Lower leg skin (tissue), 4 donors: ENCODE measurements at places on chromosomes 7 and 10.

GRCh38 chr7:36653008-36653662, 71.2 kb downstream of the AOAH start:
- no peak for DNase-seq

- no peak for DNase-seq
These were observed 112.0 kb downstream of the PPP1R3A start for GRCh38 chr7:113806633-113807327.

GRCh38 chr10:133481086-133481643, 27.4 kb downstream of the SCART1 start:
- no peak for DNase-seq

DNA sequence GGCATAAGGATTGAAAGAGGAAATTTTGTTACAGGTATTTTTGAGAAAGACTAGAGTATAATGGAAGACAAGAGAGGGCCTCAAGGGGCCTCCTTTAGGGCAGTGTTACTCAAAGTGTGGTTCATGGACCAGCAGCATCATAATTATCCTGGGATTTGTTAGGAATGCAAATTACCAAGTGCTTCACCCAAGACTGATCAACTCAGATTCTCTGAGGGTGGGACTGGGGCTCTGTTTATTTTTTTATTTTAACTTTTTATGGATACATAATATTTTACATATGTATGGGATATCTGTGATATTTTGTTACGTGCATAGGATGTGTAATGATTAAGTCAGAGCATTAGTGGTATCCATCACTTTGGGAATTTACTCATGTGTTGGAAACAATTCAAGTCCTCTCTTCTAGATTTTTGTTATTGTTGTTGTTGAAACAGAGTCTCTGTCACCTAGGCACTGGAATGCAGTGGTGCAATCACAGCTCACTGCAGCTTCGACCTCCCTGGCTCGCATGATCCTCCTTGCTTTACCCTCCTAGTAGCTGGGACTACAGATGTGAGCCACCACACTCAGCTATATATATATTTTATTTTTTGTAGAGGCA, 2.2 kb upstream of the KCTD7 start:
- DNase-seq = no peak

GRCh38 chr10:113524120-113524519, 28.7 kb upstream of the HABP2 start:
- DNase-seq = peak; percentile 20

DNA sequence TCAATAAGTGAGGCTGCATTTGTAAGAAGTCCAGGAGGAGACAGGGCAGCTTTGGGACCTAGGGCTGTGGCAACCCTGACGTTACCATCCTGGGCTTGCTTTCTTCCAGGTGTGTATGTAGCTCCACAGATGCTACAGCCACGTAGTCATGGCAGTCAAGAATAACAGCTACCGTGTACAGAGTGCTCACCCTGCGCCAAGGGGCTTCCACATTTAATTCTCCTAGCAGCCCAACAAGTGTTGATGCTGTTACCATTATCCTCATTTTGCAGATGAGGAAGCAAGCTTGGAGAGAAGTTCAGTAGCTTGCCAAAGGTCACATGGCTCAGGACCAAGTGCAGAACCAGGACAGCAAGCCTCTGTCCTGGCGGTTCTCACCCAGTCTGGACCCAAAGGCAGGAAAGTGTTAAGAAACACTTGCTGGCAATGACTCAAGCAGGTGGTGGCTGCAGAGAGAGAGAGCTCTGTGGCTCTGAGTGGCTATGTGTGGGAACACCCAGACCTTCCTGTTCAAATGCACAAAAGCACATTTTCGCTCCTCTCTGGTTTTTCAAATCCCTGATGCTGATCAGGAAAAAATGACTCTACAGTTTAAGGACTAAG, 89.8 kb downstream of the CREM start:
- no peak for DNase-seq
